ENCODE measurements at places on chromosomes 12 and 14.
A peak's percentile ranks its signal among the peaks of the same experiment; 100 is the strongest.

DNA sequence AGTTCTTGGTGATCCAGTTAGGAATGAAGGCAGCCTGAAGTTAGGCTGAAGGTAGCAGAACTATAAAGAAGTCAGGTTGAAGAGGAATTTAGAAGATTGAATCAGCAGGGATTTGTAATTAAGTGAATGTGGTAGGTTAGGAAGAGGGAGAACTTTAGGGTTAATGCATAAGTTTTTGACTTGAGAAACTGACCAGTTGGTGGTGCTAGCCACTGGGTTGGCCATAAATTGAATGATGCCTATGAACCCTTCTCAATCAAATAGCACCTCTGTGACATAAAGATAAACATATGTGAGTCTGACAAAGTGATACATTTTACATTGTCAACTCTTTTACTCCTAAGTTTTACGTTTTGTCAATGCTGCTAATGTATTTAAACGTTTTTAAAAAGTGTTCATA is 290.6 kb upstream of the NAV3 start:
- DNase-seq, result no peak

- DNase-seq, result no peak
Observed at GRCh38 chr14:88346048-88346639, 23.1 kb upstream of the KCNK10 start.

- no peak for DNase-seq
Observed at GRCh38 chr14:102949801-102950451, 27.5 kb downstream of the AMN start.

DNA sequence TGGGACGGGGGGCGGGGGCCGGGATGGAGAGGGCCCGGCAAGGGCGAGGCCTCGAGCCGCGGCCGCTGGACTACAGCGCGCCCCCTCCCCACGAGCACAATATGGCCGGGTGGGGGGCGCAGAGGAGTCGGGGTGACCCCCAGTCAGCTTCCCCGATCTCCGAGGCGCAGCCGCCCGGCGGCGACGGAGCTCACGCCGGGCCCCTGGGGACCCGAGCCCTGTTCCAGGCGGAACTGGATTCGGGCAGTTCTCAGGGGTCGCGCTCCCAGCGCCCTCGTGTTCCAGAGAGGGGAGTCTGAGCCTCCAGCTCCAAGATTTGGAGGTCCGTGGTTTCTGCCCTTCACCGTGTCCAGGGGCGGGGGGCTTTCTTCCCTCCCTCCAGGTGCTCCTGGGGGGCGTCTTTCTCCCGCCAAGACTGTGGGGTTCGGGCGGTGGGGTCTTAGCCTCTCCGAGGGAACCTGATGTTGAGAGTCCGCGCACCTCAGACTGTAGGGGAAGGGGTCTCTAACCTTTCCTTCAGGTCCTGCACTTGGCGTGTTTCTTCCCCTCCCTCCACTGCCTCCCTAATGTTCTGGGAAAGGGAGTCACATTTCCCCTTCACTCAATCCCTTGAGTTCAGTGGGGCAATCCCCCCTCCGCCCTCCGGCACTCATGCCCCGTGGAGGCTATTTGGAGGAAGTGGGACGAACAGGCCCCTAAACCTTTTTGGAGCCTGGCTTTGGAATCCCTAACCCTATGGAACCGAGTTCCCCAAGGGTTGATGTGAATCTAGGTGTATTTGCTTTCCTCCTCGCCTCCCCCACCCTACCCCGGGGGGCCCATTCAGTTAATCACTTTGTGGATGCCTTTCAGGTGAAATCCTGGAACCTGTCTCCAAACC is 584 bp downstream of the ACVR1B start:
- DNase-seq, result peak; percentile 29

GRCh38 chr12:21502164-21502496 is 541 bp downstream of the GOLT1B start:
- DNase-seq, result no peak

GRCh38 chr14:105901226-105901625 is 374.8 kb downstream of the TMEM121 start:
- no peak for DNase-seq

- DNase-seq, result no peak
Observed at GRCh38 chr12:12582193-12582881, 19.7 kb upstream of the DUSP16 start.

- no peak for DNase-seq
Observed at GRCh38 chr12:116186482-116187150, 90.9 kb downstream of the MED13L start.

DNA sequence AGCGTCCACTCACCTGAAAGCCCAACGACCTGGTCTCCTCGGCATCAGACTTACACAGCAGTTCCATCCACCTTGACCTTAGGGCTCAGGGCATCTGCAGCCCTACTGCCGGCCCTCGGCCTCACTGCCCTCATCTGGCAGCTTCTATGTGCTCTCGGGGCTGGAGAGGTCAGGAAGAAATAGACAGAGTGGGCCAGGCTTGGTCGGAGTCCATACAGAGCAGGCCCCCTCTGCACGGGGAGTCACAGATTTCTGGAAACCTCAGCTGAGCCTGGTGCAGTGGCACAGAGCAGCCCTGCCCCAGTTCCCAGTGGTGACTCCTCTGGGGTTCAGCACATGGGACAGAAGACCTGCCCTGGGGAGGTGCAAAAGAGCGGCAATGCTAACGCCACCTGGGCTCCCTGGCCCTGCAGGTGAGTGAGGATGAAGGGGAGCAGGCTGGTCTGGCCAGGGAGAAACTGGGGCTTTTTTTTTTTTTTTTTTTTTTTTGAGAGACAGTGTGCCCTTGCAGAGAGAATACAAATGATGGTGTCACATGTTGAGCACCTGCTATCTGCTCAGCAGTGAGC is 190.1 kb upstream of the PRMT8 start:
- DNase-seq, result no peak

GRCh38 chr12:6452944-6453630 is 1.2 kb downstream of the TAPBPL start:
- no peak for DNase-seq

GRCh38 chr12:80187660-80188090 is 88.3 kb downstream of the OTOGL start:
- no peak for DNase-seq

DNA sequence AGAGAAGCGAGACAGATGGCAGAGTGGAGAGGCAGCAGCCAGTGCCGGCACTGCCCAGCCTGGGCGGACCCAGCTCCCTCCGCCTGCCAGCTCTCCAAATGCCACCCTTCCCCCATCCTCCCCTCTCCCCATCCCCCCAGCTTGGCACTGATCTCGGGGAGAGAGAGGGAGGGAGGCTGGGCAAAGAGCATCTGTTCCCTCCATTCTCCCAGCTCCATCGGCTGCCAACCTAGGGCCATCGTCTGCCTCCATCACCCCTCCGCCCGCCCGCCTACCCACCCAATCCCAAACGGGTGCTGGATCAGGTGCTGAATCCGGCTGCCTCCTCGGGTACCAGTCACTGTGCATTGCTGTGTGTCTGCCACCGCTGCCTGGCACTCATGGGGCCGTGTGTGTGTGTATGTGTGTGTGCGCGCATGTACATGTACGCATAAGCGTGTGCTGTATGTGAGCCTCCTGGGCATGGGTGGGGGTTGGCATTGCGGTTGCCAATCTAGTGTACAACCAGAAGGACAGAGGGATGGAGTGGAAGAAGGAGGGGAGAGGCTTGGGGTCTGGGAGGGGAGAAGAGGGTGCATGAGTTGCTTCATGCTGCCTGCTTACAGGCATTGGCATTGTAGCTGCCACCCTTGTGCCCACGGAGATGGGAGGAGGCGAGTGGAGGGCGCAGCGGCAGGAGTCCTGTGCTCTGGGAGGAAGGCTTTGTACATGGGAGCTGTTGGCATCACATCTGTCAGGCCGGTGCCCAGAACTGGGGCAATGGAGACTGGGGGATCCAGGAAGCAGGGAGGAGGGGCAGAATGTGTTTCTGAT is 38.4 kb downstream of the ZFHX2 start:
- no peak for DNase-seq

- no peak for DNase-seq
Observed at GRCh38 chr14:104928391-104929133, 3.9 kb downstream of the PLD4 start.

Data from progenitor cell of endocrine pancreas (in vitro differentiated cells).